ENCODE measurements at places on chromosomes 7 and 10. TPM values are rescaled to one million over a fixed set of nuclear protein-coding genes. Genes with fewer than 3 reads are reported as not detected.

DNA sequence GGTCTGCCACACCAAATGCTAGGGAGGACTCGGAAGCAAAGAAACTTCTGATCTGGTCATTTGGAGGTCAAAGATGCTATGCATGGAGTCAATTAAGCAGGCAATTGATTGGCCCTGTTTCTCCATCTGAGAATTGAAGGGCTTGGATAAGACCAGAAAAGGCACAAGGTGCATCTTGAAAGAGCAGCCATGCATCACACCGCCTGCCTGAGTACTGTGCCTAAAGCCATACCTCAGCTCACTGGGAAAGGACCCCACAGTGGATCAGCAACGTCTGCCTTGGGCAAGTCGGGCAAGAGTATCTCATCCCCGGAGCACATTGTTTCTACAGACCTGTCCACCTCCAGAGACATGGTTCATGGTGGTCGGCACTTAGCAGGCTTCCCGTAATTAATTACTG lies 42.4 kb downstream of the DLG5 start:
- DNase-seq: no peak

DNA sequence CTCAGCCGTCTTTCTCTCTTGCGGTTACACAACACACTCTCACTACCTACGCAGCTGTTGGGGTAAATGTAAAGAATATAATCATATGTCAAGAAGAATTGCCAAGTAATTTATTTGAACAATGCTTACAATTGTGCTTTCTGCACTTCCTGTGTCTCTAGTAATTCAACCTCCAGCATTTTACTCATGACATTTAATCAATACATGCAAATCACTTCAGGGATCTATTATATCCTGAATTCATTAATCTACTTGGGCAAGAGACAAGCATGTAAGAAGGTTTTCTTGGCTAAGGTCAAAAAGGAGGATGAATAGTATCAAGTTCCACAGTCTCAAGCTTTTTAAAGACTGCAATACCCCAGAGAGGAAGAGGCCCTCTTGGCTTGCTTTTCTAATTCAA lies 562.9 kb upstream of the ADARB2 start:
- no peak for DNase-seq

GRCh38 chr7:139855498-139856270 lies 26.6 kb downstream of the TBXAS1 start:
- peak; percentile 31 for DNase-seq

The KCNMA1 gene
- 0.63 TPM for total RNA-seq

The CPVL gene
- 106 TPM for total RNA-seq

DNA sequence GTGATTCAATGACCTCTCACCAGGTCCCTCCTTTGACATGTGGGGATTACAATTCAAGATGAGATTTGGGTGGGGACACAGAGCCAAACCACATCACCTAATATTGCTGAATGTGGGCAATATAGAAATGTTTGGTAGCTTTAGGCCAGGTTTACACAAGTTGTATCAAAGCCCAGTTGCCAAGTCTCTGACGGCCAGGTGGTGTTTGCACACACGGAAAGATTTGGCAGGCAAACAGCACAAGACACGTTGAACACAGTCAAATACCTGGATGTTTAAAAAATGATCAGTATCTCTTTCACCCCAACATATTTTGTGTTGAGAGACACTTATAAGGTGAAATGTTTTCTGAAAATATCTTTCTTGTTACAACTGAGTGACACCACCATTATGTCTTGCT lies 294.4 kb upstream of the MKI67 start:
- no peak for DNase-seq

The MYO1G gene
- total RNA-seq: 0.61 TPM

The FKBP9 gene
- total RNA-seq: 135 TPM

The NDUFB8 gene
- 376 TPM for total RNA-seq

GRCh38 chr7:134449680-134450079 lies 9.2 kb downstream of the AKR1B1 start:
- DNase-seq: no peak

DNA sequence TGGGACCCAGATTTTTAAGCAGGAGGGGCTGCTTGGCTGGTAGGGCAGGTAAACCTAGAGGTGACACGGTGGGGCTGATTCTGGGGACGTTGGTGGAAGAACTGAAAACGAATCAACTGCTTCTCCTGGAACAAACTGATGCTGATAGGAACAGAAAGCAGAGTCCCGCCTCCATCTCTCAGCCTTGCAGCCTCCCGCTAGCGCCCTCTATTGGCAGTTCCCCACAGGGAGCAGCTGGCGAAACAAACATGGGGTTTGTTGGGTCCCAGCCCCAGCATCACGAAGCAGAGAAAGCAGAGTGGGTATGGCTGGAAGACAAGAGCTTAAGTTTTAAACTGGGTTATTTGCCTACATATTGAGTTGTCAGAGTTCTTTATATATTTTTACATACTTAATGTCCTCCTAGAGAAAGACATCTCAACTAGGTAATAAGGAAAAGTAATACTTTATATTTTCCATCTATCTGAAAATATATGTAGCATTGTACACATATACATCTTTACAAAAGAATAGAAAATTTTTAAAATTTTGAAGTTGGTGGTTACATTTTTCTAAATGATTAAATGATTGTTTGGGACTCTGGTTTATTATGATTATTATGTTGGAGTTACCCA lies 42.3 kb upstream of the FOXI2 start:
- no peak for DNase-seq

GRCh38 chr7:17939211-17939605 lies 1.1 kb downstream of the SNX13 start:
- no peak for DNase-seq

DNA sequence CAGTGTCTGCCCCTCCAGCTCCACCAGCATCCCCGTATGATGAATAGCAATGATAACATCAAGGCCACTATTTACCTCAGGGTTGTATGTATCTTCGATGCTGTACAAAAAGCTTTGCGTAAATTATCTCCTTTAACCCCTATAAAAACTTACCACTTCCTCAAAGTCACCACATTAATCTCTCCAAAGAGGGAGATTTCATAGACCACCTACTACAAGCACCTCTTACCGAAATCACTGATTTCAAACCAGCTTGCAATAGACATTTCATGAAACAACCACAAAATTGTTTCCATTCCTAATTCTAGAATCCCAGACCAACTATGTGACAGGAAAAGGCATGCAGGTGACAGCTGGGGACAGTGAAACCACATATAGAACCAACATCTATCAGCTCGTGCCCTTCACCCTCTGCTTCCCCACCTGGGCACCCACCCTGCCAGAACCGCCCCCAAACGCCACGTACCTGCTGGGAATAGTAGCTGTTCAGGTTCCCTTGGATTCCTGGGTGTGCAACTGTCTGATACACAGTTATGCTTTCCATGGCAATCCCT lies 20.1 kb upstream of the MMP21 start:
- no peak for DNase-seq

The IRF5 gene
- 3.4 TPM for total RNA-seq

DNA sequence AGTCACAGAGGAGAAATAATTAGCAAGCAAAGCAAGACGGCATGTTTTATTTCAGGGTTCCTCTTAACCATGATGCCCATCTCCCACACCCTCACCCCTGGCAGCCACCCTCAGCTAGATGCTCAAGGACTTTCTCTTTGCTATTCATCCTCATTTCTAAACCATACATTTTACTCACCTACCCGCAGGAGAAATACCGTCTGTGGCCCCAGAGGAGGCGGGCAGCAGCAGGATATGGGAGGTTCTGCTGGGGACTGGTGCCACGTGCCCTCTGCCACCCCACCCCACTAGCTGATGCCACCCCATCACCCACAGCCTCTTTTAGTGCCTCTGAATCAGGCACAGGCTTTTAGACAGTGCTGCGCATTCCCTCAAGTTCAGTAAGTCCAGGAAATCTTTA lies 168.7 kb upstream of the ITGB1 start:
- DNase-seq: no peak

DNA sequence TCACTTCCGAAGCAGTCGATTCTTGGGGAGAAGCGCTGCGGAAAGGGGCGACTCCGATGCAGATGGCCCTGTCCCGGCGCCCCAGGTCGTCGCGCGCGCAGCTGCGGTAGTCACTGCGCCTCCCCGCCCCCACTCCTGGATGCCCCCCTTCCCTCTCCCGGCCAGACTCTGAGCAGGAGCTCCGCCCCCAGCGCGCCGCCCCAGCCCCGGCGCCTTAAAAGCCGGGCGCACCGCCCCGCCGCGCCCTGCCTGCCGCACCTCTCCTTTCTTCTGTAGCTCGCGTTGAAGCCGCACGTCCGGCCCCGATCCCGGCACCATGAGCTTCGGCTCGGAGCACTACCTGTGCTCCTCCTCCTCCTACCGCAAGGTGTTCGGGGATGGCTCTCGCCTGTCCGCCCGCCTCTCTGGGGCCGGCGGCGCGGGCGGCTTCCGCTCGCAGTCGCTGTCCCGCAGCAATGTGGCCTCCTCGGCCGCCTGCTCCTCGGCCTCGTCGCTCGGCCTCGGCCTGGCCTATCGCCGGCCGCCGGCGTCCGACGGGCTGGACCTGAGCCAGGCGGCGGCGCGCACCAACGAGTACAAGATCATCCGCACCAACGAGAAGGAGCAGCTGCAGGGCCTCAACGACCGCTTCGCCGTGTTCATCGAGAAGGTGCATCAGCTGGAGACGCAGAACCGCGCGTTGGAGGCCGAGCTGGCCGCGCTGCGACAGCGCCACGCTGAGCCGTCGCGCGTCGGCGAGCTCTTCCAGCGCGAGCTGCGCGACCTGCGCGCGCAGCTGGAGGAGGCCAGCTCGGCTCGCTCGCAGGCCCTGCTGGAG lies at the start of gene INA:
Gene INA (plus strand): TSS at position 243 of the 817 bp plus-strand sequence. CDS start 74 bp downstream, at position 317.
- DNase-seq: no peak

- no peak for DNase-seq
Measured at GRCh38 chr10:106980495-106981451, 183.7 kb downstream of the SORCS1 start.

The ITGB8 gene
- 16.0 TPM for total RNA-seq

DNA sequence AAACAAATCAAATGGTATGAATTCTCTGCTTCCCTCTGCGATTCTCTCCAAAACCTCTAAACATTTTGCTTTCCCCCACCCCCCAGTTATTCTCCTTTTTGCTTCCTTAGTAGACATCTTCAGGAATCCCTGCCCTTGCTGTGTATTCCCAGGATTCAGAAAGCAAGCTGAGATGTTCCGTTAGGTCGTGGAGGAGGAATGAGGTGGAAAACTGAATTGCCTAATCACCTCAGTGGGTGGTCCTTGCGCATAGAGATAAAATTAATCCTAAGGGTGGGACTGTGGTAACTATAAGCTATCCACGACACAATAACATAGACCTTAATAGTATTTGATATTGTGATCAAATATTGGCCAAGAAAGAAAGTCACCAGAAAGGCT lies 49.1 kb upstream of the SEMA3C start:
- DNase-seq: no peak

All from heart left ventricle (tissue), 16 donors.